ENCODE measurements at places on chromosomes 5 and 9.
A peak's percentile ranks its signal among the peaks of the same experiment; 100 is the strongest.

- DNase-seq: peak; percentile 51
Measured at GRCh38 chr9:134403682-134404301, 77.5 kb downstream of the RXRA start.

- DNase-seq: no peak
Measured at GRCh38 chr9:104556830-104557634, 11.9 kb upstream of the OR13C8 start.

- DNase-seq: no peak
Measured at GRCh38 chr5:172097356-172097755, 90.7 kb downstream of the STK10 start.

- DNase-seq: peak; percentile 56
Measured at GRCh38 chr5:96657068-96657467, 5.1 kb upstream of the CAST start.

DNA sequence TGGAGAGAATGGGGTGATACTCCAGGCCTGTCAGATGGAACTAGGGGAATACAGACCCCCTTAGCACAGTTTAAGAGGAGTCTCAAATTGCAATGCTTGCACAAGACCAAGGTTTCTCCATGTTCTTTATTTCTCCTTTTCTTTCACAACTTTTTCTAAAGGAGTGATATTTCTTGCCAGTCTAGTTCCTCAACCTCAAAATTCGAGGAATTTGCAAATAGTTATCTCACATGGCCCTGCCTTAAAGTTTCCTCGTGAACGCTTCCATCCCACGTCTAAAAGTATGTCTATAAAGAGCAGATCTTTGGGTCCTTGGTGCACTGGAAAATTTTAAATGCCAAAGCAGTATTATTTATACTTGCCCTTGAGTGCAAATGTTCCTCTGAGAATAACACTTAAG, 373.8 kb upstream of the KLF4 start:
- DNase-seq: no peak

- no peak for DNase-seq
Measured at GRCh38 chr5:138875946-138876345, 811 bp upstream of the LRRTM2 start.

DNA sequence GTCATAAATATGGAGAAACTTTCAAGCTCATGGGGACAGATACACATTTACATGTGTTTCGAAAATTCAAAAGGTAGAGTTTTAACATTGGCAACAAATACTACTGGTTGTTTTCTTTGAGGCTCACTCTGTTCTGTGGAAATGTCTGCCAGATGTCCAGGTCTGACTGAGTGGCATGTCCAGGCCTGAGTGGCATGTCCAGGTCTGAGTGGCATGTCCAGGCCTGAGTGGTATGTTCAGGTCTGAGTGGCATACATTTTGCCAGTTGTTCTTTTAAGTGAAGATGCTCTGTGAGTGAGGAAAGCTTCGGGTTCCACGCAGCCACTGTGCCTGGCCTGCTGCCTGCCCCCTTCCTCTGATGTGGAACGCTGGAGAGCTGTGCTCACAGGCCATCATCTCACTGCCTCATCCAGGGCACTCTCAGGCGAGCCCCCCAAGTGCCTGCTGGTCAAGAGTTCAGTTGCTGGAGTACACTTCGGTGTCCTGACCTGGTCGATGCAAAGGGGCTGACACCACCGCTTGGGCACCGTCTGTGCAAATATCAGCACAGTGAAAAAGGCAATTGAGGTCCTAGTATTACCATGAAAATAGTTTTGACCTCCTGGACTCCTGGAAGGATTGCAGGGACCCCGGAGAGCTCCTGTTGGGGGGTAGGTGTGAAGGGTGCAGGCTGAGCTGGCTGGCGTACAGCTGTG, 89.9 kb downstream of the EHMT1 start:
- DNase-seq: no peak

- DNase-seq: no peak
Measured at GRCh38 chr5:56910210-56910965, 992 bp downstream of the SETD9 start.

DNA sequence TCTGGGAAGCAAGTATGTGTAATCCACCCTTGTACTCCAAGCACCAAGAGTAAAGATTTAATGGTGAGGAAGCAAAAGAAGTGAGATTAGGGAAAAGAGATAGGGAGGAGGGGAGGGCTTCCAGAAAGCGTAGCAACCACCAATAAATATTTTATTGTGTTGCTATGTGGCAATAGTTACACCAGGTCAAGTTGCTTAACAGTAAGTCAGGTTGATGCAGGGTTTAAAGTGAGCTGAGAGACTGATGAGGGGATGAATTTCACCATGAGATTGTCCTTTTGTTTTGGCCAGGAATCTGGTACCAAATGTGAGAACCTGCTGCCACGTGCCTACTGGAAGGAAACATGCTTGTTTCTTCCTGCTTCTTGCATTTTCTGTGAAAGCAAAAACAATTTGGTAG, 62.7 kb downstream of the PCSK5 start:
- no peak for DNase-seq

GRCh38 chr5:14663734-14664269, 716 bp upstream of the OTULIN start:
- no peak for DNase-seq

DNA sequence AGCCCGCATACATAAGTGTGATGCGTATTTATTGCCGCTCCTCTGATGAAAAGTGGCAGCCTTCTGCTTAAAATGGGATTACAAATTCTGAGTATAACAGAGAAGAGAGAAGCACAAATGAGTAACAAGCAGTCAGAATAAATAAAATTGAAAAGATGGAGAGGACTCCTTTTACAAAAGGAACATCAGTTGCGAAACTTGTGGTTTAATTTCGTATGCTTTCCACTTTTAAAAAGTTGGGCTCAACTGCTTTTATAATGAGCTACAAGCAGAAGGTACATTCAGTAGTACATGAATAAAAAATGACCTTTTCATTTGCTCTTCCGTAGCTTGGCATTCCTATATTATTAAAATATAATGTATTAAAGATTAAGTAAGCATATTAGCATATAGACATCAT, 320.0 kb downstream of the FBXL17 start:
- no peak for DNase-seq

GRCh38 chr5:136275601-136276000, 82.6 kb upstream of the SMIM32 start:
- DNase-seq: no peak

DNA sequence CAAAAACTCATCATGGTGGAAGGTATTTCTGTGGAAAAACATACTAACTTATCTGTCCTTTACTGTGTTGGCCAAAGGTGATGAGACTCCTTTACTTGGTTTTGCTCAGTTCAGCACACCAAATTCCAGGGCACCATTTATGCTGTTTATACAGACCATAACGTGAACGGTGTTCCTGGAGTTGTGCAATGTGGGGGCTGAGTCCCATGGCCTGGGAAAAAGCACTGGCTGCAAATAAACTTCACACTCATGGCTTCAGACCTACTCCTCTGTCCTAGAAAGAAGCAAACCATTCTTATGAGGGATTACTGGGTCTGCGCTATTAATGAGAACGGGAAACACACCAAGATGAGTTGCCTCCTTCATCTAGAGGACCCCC, 10.4 kb downstream of the FREM1 start:
- DNase-seq: no peak

- no peak for DNase-seq
Measured at GRCh38 chr5:28766565-28767158, 1728.3 kb upstream of the CDH9 start.

- no peak for DNase-seq
Measured at GRCh38 chr5:170636206-170636605, 132.4 kb downstream of the KCNIP1 start.

GRCh38 chr5:141354900-141355469, at the start of gene PCDHGA4:
TSS of gene PCDHGA4 (plus strand) at chr5:141355021. CDS start at chr5:141355108, 87 bp downstream.
- no peak for DNase-seq

DNA sequence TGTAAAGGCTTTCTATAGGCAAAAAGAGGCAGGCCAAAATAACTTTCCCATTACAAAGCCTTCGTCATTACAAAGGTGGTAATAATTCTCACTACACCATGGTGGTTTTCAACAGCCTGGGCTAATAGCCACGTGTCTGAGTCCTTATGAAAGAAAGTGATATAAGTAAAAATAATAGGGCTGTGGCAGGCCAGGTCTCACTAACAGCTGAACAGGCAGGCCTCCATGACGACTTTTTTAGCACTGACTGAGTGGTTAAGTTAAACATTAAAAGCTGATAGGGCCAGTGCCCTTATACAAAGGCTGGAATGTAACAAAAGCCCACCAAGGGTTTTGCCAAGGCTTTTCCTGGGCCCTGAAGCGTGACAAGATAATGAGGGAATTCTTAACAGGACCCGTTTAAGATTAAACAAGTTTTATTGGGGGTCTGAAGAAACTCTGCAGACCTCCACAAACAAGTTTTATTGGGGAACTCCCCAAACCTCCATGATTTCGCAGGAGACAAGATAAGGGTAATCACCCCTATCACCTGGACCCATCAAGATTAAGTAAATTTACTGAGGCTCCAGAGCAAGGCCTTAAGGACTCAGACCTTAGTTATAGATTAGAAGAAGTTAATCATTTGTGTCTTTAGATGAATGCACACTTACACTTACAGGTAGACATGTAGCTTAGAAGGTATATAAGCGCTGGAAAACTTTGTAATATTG, 412.9 kb downstream of the CHSY3 start:
- DNase-seq: no peak

DNA sequence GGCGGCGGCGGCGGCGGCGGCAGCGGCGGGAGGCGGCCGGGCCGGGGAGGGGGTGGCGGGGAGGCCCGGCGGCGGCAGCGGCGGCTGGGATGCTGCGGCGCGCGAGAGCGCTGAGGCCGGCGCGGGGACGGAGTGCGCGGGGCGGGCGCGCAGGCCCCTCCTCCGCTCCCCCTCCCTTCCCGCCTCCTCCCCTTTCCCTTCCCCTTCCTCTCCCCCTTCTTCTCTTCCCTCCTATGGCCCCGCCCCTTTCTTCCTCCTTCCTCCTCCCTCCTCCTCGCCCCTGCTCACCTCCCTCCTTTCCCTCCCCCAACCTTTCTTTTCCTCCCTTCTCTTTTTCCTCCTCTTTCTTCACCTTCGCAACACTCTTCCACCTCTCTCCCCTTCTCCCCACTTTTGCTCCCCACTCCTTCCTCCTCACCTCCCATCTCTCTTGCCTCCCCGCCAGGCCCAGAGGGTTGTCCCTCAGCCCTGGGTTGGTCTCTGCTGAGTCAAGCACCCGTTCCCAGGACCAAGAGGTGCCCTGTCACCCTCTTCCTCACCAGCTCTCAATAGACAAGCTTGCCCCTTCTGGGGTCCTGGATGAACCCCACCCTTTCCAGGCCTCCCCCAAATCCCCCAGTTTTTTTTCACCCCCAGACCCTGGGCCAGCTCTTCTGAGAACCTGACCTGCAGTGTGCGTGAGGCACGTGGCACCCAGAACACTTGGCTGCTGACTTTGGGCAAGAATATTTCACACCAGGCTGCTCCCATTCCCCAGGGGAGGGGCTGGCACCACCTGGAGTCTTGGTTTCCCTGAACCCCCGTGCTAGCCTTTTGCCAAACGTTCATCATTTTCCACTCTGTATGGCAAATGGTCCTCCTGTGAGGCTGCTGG, at the start of gene SEMA4D:
SEMA4D (minus strand) TSS at position 136 of the 874 bp plus-strand sequence. CDS start 92,657 bp downstream, outside the sequence.
- peak; percentile 54 for DNase-seq

DNA sequence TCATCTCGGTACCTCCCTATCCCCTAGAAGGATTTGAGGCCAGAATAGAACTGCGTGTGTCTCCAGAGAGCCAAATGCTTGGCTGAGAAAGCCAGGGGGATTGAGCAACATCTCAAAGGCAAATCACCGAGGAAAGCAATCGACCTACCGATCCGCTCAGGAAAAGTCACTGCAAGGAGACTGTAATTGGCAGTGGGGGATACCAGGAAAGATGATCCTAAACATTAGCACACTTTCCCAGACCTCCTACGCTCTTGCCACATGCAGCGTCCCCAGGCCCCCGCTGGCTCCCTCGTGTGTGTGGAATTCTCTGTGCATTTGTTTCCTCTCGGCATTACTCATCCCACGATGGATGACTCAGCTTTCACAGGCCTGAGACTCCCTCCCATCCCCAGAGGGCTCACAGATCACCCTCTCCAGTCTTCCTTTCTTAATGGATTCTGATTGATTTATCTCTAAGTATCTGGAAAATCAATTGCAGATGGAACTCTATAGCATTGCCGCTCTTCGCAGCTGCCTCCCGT, 82.2 kb upstream of the ICE1 start:
- no peak for DNase-seq

DNA sequence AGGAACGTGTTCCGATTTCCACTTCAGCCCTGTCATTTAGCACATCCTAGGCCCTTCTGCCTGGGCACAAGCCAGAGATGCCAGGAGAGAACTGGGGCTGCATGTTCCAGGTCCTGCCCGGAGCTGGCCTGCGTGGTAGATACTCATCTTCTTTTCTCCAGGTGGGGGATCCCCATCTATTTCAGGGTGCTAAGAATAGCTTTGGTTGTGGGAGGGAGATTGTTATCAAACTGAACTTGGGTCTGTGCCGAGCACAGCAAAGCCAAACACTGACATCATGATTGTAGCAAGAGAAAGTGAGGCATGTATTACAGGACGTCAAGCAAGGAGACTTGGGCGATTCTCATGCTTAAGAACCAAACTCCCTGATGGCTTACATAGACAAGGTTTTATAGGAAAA, 18.2 kb downstream of the C9orf153 start:
- no peak for DNase-seq
